A172 (cell line): ENCODE measurements at places on chromosomes 16 and 17.
A peak's percentile ranks its signal among the peaks of the same experiment; 100 is the strongest.

- no peak for DNase-seq
Measured at GRCh38 chr17:44065668-44066203, 735 bp downstream of the LSM12 start.

- DNase-seq = no peak
Measured at GRCh38 chr17:78977997-78978973, 1.4 kb downstream of the LGALS3BP start.

DNA sequence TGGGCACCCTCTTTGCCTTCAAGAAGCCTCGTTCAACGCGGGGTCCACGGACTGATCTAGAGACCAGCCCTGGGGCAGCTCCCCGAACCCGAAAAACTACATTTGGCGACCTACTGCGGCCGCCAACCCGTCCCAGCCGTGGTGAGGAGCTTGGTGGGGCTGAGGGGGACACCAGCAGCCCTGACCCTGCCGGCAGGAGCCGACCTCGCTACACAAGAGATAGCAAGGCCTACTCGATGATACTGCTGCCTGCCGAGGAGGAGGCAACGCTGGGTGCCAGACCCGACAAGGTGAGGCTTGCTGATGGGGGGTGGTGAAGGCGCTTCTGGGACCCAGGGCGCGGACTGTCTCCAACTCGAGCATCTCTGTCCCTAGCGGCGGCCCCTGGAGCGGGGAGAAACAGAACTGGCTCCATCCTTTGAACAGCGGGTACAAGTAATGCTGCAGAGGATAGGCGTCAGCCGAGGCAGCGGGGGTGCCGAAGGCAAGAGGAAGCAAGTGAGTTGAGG lies 5.6 kb downstream of the ACD start:
- DNase-seq = no peak

- no peak for DNase-seq
Measured at GRCh38 chr17:76427501-76428231, 25.3 kb downstream of the UBE2O start.

DNA sequence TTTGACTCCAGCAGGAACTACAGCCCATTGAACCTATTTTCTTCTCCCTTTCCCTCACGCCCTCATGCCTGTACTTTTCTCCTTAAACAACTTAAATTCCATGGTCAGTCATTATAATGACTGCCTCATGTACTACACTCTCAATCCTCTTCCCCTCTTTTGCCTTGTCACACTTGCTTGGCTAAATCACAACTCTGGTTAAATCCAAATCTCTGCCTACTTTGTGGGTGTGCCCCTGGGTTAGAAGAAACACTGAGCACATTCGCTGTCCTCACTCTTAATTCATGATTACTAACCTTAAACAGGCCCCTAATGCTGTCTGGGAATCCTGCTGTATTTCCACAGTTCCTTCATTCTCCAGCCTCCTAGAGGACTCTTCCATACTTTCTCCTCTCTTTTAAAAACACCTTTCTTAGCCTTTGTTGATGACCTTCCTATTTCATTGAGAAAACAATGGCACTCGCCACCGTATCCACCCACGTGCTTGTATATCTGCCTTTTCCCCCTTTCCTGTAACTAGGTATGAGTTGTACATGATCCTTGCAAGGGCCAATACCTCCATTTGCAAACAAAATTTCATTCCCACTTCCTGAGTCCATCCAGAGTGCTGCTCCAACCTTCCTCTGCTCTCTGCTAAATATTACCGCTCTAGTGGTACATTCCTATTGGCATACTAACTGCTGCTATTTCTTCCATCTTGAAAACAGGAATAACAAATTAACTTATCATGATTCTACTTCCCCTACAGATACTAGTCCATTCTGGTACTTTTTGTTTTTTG lies 28.9 kb downstream of the ZNRF1 start:
- DNase-seq = no peak

DNA sequence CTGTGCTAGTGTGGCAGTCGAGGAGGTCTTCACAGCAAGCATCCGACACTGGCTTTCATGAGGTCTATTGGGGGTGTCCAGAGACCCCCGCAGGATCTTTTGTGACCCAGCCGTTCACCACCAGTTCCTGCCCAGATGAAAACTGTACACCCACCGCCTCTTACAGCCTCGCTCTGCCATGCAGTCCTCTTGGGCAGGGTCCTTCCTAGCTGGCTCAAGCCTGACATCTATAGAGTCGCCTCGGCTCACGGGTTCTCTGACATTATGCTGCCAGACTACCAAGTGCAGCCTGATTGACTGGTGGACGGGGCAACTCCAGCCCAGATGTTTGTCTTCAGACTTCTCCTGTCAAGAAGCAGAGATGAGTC lies 14.6 kb upstream of the CLEC10A start:
- no peak for DNase-seq

DNA sequence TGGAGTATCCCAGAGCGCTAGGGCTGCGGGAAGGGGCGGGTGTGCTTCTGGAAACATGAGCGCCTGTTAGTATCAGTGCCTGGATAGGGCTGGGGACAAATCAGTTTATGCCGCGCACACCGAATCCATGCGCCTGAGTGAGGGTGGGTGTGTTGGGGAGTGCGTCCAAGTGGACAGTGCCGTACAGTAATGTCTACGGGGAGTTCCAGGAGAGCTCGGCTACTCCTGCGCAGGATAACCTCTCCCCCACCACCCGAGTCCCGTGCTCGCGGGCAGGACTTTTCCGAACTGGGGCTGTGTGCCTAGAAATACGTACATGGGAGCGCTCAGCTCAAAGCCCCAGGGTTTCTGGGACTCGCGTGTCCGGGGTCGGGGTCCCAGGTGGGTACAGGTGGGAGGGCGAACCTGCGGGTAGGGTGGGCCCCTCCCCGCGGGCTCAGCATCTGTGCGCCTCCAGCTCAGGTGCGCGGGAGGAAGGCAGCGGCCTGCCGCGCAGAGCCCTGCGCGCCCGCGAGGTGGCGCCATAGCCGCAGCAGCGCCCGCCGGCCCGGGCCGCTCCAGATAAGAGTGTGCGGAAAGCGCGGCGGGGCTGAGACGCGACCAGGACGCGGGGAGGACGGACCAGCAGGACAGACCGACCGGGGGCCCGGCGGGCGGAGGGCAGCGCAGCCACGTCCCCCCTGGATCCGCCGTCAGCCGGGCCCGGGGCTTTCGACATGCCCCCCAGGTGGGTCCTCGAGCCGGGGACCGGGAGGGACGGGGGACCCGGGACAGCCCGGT lies at the start of gene HIC1:
TSS of gene HIC1 (plus strand) at position 592 of the 780 bp plus-strand sequence. CDS start 1,588 bp downstream, outside the sequence.
- peak; percentile 44 for DNase-seq

DNA sequence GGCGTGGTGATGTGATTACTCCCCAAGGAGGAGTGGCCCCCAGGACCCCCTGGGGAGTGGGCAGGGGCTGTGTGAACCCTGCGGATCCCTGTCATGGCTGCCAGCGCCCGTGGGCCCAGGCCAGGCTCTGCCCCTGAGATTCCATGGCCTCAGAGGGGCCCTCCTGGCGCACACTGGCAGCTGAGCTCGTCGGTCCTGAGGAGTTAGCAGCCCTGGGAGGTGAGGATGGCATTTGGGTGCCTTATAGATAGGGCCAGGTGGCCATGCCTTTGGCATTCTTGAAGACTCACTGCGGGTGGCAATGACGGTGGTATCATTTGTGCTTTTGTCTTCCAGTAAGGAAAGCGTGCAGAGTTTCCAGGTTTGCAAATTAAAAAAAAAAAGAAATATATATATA lies 146.8 kb upstream of the GSE1 start:
- DNase-seq = no peak

DNA sequence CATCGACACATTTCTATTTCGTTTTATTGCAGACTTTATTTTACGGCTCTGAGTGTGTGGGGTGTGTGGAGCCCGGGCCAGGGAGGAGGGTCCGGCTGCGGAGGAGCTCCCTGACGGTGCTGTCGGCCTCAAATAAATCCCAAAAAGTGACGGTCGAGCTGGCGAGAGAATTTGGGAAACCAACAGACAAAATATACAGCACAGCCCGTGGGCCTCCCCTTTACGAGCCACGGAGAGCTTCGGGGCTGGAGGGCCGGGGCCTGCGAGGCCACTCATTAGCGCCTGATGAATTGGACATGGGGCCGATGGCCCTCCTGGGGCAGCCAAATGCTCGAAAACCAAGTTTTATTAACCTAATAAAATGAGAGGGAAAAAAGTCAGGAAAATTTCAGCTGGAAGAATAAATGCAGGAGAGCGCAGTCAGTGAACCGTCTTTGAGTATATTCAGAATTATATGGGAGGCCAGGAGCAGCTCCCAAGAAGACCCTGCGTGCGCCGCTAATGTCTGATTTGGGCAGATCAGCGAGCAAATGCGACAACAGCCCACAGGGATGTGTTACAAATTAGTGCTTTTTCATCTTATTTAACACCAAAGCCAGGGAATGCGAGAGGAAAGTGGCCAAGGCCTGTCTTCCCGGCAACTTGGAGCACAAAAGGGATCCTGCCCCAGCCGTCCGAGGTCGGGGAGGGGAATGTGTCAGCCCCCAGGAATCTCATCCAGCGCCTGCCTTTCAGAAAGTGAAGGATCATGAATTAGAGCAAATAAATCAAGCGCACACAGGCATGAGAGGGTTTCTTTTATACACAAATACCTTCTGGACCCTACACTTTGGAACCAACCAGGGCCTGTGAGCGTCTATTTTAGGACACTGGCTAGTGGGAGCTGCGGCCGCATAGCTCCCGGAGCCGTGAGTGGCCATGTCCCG lies 249.1 kb downstream of the C16orf95 start:
- no peak for DNase-seq

GRCh38 chr16:75733305-75734211 lies 7.3 kb upstream of the CPHXL start:
- DNase-seq = peak; percentile 22

GRCh38 chr16:11665071-11665491 lies 3.2 kb upstream of the SNN start:
- DNase-seq = no peak

DNA sequence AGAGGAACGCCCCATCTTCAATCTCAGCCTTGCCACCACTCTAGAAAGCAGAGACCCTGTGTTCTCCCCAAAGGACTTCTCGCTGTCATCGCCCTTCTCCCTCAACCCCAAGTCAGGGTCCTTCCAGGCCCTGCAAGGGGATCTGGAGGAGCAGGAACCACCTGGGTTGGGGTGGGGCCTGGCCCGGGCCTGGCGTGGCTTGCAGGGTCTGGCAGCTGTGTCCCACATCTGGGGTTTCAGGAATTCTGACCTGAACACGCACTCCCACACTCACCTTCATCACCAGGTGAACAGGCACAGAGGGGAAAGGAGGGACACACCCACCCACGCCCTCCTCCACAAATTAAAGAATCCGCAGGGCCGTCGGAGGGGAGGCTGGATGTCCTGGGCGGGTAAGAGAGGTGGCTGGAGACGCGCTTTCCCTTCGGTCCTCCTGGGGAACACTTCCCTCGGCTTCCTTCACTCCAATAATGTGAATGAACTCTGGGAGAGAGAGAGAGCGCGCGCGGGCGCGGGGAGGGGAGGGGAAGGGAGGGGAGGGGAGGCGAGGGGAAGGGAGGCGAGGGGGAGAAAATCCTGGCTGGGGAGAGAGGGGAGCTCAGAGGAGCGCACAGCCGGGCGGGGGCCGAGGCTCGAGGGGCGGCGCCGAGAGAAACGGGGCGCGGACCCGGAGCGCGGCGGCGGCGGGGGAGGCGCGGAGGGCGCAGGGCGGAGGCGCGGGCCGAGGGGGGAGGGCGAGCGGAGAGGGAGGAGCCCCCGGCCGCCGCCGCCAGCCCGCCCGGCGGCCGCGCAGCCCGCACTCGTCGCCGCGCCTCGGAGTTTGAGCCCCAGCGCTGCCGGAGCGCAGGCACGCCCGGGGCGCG lies at the start of gene CACNG4:
TSS of gene CACNG4 (plus strand) at position 799 of the 863 bp plus-strand sequence. CDS start 205 bp downstream, outside the sequence.
- DNase-seq = no peak

- no peak for DNase-seq
Measured at GRCh38 chr16:53045341-53046220, 7.1 kb downstream of the CHD9NB start.

- peak; percentile 68 for DNase-seq
Measured at GRCh38 chr16:58415003-58415402, 22.7 kb downstream of the GINS3 start.

GRCh38 chr16:49452578-49452977 lies 79.0 kb downstream of the C16orf78 start:
- DNase-seq = no peak

DNA sequence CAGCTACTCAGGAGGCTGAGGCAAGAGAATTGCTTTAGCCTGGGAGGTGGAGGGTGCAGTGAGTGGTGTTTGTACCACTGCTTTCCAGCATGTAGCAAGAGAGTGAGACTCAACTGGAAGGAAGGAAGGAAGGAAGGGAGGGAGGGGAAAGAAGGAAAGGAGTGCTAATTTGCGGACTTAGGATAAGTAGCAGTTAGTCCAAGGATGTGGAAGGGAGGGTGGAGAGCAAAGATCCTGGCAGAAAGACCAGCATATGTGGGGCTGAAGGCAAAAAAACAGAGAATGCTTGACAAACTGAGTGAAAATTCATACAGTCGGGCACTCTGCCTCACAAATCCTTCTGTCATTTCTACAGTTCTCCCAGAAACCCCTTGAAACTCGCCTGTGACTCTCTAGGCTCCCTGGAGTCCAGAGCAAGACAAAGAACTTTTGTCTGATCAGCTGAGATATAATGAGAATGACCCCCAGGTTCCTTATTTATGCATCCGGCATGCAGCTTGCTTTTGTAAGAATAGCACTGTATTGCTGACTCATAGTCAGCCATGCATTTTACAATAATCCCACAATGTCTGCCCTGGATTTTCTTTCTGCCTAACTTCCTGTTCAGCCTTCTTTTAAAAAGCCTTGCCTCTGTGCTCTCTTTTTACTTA lies 31.5 kb downstream of the CDK5RAP3 start:
- peak; percentile 89 for DNase-seq

- DNase-seq = peak; percentile 93
Measured at GRCh38 chr17:8221663-8222379, 11.4 kb upstream of the AURKB start.

DNA sequence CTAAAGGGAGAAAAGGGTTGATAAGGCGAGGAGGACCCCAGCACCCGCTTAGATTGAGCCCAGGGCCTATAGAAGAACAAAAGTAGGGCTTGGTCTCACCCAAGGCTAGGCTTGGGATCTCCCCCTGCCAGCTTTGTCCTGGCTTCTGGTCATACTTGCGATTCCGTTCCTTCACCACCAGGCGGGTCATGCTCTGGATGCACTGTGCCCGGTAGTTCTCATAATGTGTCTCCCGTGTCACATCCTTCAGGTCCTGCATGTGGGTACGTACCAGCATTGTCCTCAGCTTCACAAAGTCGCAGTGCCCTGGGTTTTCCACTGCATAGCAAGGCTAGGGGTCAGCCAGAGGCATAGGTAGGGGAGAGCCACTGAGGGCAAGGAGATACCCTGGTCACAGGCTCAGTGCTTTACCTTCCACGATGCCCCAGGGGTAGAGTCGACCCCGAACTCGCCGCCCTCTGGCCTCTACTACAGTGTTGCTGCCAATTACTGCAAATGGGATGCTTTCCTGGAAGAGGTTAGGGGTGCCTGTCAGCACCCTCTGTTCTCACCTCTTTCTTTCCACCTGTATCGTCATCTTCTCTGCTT lies 6.5 kb upstream of the MTMR4 start:
- no peak for DNase-seq

GRCh38 chr17:52155301-52155700 lies 3.2 kb downstream of the CA10 start:
- no peak for DNase-seq

DNA sequence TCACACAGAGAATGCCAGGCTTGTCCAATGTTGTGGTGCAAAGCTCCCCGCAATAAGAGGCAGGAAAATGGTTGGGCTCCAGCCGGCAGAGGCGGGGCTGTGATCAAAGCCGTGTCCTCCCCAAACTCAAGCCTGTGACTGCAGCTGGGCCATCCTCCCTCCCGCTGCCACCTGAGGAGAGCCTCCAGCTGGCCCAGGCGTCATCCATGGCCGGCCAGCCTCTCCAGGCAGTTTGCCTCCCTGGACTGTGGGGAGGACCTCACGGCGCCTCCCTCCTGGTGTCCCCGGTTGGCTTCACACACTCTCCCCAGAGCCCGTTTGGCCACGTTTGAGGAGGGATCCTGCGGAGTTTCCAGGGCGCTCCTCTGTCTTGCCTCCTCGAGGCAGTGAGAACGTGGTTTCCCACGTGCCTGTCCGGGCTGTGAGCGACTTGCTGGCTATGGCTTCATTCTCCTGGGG lies 134.1 kb downstream of the IRF8 start:
- DNase-seq = no peak
